Lung (tissue), 17 donors: ENCODE measurements at places on chromosomes 3 and 15. TPM values are rescaled to one million over a fixed set of nuclear protein-coding genes. Genes with fewer than 3 reads are reported as not detected.

Gene FGD5
- polyA plus RNA-seq, result 14.6 TPM

Gene GRAMD2A
- 13.0 TPM for polyA plus RNA-seq

Gene PIF1
- 1.4 TPM for polyA plus RNA-seq

Gene STAG1
- polyA plus RNA-seq, result 8.1 TPM

Gene CFAP91
- polyA plus RNA-seq, result 3.6 TPM

Gene MB21D2
- polyA plus RNA-seq, result 2.8 TPM

Gene LRRC2
- 0.39 TPM for polyA plus RNA-seq

Gene DNAH1
- 6.1 TPM for polyA plus RNA-seq

Gene SHF
- 1.9 TPM for polyA plus RNA-seq

Gene CDHR4
- 6.3 TPM for polyA plus RNA-seq

Gene C3orf49
- not detected for polyA plus RNA-seq

Gene TGM5
- not detected for polyA plus RNA-seq

Gene ARL6
- polyA plus RNA-seq, result 4.9 TPM

Gene CASR
- polyA plus RNA-seq, result 0.02 TPM

Gene GMNC
- polyA plus RNA-seq, result 0.07 TPM

Gene REC114
- polyA plus RNA-seq, result 0.15 TPM

Gene GNAT1
- polyA plus RNA-seq, result 0.16 TPM

Gene CPA3
- polyA plus RNA-seq, result 2.2 TPM

Gene PLSCR5
- not detected for polyA plus RNA-seq

Gene ALG1L2
- not detected for polyA plus RNA-seq

Gene LRRIQ4
- not detected for polyA plus RNA-seq

Gene TUSC7
- not detected for polyA plus RNA-seq

Gene TM4SF18
- 3.8 TPM for polyA plus RNA-seq

Gene MAGI1
- polyA plus RNA-seq, result 10.3 TPM

Gene PSTPIP1
- polyA plus RNA-seq, result 39.6 TPM

Gene GASK1A
- polyA plus RNA-seq, result 1.5 TPM

Gene SLC12A1
- not detected for polyA plus RNA-seq

Gene NFKBIZ
- 27.6 TPM for polyA plus RNA-seq

Gene CHDH
- polyA plus RNA-seq, result 2.8 TPM

Gene GOLGA8T
- polyA plus RNA-seq, result not detected

Gene MINAR1
- polyA plus RNA-seq, result 0.10 TPM

Gene LMAN1L
- 0.11 TPM for polyA plus RNA-seq

Gene GOLGA8J
- not detected for polyA plus RNA-seq

Gene PTPN9
- polyA plus RNA-seq, result 15.6 TPM

Gene ACY1
- polyA plus RNA-seq, result 31.7 TPM

Gene ZBED2
- 8.0 TPM for polyA plus RNA-seq

Gene FAM174B
- 39.6 TPM for polyA plus RNA-seq

Gene TTC21A
- 6.1 TPM for polyA plus RNA-seq

Gene ZNF620
- 3.0 TPM for polyA plus RNA-seq

Gene SLC6A1
- polyA plus RNA-seq, result 1.1 TPM

Gene GABRA5
- polyA plus RNA-seq, result not detected

Gene HES1
- polyA plus RNA-seq, result 16.5 TPM

Gene SLC38A3
- 0.24 TPM for polyA plus RNA-seq

Gene TM6SF1
- polyA plus RNA-seq, result 11.8 TPM

Gene EFHB
- polyA plus RNA-seq, result 1.4 TPM

Gene SPINK8
- polyA plus RNA-seq, result not detected

Gene LXN
- 31.2 TPM for polyA plus RNA-seq

Gene PLA2G4D
- 0.12 TPM for polyA plus RNA-seq

Gene MYZAP
- 14.2 TPM for polyA plus RNA-seq

Gene LCTL
- not detected for polyA plus RNA-seq

Gene FHIT
- polyA plus RNA-seq, result 9.7 TPM

Gene C2CD4B
- 3.4 TPM for polyA plus RNA-seq

Gene P2RY1
- 8.3 TPM for polyA plus RNA-seq
